ENCODE measurements at places on chromosomes 12 and 14. TPM values are rescaled to one million over a fixed set of nuclear protein-coding genes. Genes with fewer than 3 reads are reported as not detected.

The COQ5 gene
- 46.6 TPM for total RNA-seq

The TMEM52B gene
- total RNA-seq: not detected

The TEX22 gene
- 2.4 TPM for total RNA-seq

The DEPDC4 gene
- total RNA-seq: 2.8 TPM

The CIT gene
- total RNA-seq: 42.4 TPM

The ACVRL1 gene
- total RNA-seq: 162 TPM

The STAT6 gene
- 161 TPM for total RNA-seq

The GPR84 gene
- total RNA-seq: not detected

The PAX9 gene
- 0.25 TPM for total RNA-seq

The MORN3 gene
- not detected for total RNA-seq

The DCD gene
- not detected for total RNA-seq

The CCDC197 gene
- not detected for total RNA-seq

The KRT72 gene
- total RNA-seq: 0.25 TPM

The ATL1 gene
- 4.3 TPM for total RNA-seq

The RNASE7 gene
- total RNA-seq: 0.16 TPM

The CABP1 gene
- total RNA-seq: 0.77 TPM

The ZNF605 gene
- total RNA-seq: 8.3 TPM

The COQ6 gene
- total RNA-seq: 23.5 TPM

The GPR132 gene
- total RNA-seq: 1.0 TPM

The PLEKHG7 gene
- 0.32 TPM for total RNA-seq

The LRIG3 gene
- total RNA-seq: 79.9 TPM

The MEG3 gene
- total RNA-seq: 11.0 TPM

The JPH4 gene
- 0.30 TPM for total RNA-seq

Measured in colonic mucosa (tissue), 4 donors.